ENCODE measurements at places on chromosomes 16 and 17.
A peak's percentile ranks its signal among the peaks of the same experiment; 100 is the strongest.

GRCh38 chr16:53372992-53373871 is 61.0 kb upstream of the RBL2 start:
- no peak for DNase-seq

DNA sequence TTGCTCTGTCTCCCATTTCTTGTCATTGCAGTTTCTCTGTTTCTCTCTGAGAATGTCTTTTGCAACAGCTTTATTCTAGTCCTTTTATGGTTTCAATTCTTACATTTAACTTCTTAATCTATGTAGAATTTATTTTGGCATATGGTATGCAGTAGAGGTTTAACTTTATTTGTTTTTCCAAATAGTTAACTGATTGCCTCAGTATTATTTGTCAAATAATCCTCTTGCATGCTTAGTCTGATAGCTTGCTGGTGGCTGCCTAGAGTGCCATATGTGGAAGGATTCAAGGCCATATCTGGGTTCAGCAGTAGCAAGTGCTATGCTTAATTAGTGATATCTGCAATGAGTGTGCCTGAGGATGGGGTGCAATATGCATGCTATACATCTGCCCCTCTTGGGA is 6.9 kb downstream of the SNTB2 start:
- DNase-seq = no peak

DNA sequence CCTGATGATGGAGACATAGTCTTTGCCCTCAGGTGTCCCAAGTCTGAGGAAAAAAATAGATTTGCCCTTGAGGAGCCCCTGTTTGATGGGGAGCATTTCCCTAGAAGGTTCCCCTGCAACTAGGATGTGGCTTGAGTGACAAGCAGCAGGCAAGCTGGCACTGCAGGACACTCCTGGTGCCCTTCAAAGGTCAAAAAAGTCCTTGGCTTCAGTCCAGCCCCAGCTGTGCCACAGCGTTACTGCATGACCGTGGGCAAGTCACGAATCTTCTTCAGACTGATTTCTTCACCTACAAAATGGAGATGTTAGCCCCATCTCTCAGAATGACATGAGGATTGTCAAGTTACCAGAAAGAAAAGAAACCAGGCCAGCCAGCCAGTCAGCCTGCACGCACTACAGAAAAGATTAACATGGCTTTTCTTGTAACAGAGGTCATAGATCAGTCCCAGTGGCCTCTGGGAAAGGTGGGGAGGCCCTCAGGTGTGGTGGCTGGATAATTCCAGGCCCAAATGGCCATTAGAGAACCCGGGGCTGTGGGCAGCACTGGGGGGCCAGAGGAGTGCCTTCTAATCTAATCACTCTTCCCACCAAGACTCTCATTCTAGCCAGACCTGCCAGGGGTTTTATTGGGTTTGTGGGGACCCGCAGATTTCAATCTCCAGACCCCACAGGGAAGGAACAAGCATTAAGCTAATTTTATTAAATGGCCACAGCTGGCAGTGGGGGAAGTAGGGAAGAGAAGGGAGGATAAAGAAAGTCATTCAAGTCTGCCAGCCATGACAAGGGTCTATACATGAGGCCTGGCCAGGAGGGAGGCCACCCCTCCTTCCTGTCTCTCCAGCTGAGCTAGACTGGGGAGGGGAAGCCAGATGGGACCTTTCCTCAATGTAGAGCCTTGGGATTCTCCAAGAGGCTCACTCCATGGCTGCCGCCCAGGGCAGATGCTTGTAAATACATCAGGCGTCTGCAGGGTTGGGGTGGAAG is 9.7 kb upstream of the KIF18B start:
- no peak for DNase-seq

DNA sequence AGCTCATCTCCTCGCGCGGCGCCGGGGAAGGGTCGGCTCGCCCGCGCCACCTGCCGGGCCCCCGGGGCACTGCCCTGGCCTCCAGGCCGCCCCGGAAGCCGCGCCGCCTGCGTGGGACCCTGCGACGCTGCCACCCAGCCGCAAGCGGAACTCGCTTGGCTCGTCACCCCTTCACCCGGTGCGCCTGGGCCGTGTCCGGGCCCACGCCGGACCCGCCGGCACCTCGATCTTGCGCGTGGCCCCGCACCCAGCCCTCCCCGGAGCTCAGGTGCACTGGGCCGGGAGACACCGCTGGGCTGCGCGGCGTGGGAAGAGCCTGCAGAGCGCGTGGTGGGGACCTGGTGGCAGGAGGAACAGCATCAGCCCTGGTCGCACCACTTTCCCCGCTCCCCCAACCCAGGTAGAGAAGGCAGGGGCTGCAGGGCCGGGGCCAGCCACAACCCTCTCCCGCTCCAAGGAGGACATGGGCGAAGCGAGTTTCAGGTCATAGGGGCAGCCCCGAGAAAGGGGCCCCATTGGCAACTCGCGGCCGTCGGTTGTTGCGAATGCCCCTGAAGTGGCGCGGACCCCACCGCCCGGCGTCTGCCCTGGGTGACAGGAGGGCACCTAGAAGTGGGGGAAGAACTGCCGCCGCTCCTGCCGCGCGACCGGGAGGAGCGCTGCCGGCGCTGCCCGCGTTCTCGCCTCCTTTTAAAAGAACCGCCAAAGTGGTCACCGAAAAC is 363 bp upstream of the MIF4GD start:
- DNase-seq = peak; percentile 87

DNA sequence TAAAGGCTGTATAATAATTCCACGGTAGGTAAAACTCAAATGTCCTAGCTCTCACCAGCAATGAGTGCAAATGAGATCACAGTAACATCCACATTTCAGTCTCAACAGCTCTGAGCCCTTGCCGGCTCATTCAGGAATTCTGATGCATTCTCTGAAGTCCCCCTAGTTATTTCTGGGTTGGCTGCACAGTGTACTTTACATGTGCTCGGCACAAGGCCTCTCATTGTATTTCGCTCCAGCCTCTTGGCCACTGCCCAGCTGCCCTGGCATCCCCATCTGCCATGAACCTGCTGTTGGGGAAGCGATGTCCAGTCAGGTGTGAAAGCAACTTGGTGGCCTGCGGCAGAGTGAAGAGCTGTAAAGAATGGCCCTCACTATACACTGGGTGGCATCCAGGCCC is 14.3 kb downstream of the PRCD start:
- no peak for DNase-seq

GRCh38 chr16:56513972-56514371 is 5.9 kb downstream of the BBS2 start:
- peak; percentile 52 for DNase-seq

GRCh38 chr17:27562777-27563455 is 68.1 kb upstream of the LGALS9 start:
- DNase-seq = no peak

DNA sequence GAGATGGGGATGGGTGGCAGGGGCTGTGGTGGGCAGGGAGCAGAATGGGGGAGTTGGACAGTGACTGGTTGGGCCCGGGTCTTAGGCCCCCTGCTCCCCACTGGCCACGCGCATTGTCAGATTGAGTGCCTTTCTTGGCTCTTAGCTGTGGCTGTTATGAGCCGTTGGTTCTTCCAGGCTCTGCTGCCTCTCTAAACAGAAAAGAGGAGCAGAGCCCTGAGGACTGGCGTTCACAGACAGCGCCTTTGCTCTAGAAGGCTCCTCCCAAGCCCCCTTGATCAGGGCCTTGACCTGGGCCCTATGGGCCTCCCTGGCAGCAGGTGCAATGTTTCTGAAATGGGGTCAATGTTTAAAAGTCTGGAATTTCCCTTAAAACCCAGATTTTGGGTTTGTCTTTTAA is 14.8 kb upstream of the NUDT16L1 start:
- no peak for DNase-seq
